ENCODE measurements at places on chromosomes 5 and 9. TPM values are rescaled to one million over a fixed set of nuclear protein-coding genes. Genes with fewer than 3 reads are reported as not detected.

ANXA1 gene
- 28.6 TPM for total RNA-seq

DNA sequence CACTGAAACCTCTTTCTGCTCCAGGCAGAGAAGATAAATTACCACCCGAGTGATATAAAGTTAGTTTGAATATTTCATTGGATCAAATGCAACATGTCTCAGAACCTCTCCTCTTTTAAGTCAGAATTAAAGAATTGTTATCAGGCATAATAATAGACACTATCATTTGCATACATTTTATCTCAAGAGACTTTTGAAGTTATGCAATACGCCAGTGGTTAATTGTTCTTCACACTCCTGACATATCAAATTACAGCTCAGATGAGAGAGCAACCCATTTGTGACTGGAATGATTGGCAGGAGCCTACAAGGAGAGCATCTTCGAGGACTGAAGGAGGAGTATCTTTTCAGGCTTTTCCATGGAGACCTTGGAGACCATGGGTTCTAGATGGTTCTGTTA lies 452.2 kb downstream of the KDM4C start:
- DNase-seq = no peak
- H3K4me3 ChIP-seq = no peak overlapping the region
- H3K27ac ChIP-seq = no peak overlapping the region
- H3K36me3 ChIP-seq = no peaks in the 10 kb centered on the region
- no peaks in the 10 kb centered on the region for H3K27me3 ChIP-seq

GRCh38 chr5:127839072-127839471 lies 135.9 kb downstream of the CCDC192 start:
- H3K27me3 ChIP-seq = no peaks in the 10 kb centered on the region
- H3K27ac ChIP-seq = no peak overlapping the region
- DNase-seq = no peak
- H3K36me3 ChIP-seq = no peaks in the 10 kb centered on the region
- H3K4me3 ChIP-seq = no peak overlapping the region

DNA sequence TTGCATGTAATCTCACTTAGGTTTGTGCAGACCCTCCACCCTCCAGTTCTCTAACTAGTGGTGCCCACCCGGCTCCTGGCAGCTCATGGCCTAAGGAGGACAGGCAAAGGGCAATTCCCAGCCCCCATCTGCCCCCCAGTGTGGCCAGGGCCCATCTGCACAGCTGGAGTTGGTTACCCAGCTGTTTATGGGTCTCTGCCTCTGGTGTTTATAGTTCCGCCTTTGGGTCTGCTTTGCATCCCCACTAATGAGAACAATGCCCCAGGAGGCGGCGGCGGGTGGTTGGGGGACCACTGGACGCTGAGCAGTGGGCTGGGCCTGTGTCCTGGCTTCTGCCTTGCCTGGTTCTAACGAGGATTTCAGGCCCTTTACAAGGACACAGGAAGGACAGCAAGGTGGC lies 62.4 kb downstream of the NDST1 start:
- no peak overlapping the region for H3K27ac ChIP-seq
- no peaks in the 10 kb centered on the region for H3K27me3 ChIP-seq
- H3K4me3 ChIP-seq = no peak overlapping the region
- H3K36me3 ChIP-seq = no peaks in the 10 kb centered on the region
- no peak for DNase-seq
- H3K4me1 ChIP-seq = no peaks in the 10 kb centered on the region

GRCh38 chr5:420632-421286 lies 22.2 kb upstream of the EXOC3 start:
- H3K4me3 ChIP-seq = no peak overlapping the region
- no peaks in the 10 kb centered on the region for H3K27me3 ChIP-seq
- no peaks in the 10 kb centered on the region for H3K4me1 ChIP-seq
- H3K36me3 ChIP-seq = no peaks in the 10 kb centered on the region
- no peak for DNase-seq

DNA sequence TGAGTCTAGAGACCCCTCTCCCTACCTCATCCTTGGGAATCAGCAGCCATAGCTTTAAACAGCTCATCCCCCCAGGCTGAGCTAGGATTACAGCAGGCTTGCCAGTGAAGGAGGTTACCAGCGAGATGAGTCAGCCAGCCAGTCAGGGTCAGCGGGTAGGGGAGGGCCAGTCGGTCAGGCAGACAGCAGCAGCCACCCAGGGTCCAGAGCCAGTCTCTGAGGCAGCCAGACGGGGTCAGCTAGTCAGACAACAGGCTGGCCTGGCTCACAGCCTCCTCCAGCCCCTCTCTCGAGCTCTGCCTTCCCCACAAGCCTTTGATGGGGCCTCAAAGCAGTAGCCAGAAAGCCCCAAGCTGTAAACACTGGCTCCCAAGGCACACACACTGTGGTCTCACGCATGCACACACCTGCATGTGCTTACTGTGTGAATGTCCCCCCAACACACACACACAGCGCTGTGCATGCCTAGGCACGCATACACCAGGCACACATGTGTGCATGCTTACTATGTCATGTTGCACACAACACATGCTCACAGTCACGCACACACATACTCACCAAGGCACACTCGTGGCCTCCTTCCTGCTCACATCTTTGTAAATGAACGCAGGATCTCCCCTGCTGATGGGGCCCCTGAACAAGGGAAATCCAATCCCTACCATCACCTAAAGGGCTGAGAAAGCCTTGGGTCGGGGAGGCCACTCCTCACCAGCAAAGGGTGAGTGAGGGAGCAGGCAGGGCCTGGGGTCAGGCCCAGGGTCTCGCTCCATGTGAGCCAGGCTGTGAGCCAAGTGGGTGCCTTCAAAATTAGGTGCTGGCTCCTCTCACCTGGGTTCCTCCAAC lies 28.2 kb upstream of the CPLX2 start:
- no peaks in the 10 kb centered on the region for H3K36me3 ChIP-seq
- no peak overlapping the region for H3K27ac ChIP-seq
- H3K4me1 ChIP-seq = no peaks in the 10 kb centered on the region
- peaks cover 3% of the 10 kb centered on the region for H3K27me3 ChIP-seq

SETX gene
- 60.2 TPM for total RNA-seq

GRCh38 chr9:70805949-70806348 lies 315.5 kb downstream of the TRPM3 start:
- no peaks in the 10 kb centered on the region for H3K27me3 ChIP-seq
- no peaks in the 10 kb centered on the region for H3K4me1 ChIP-seq
- H3K36me3 ChIP-seq = no peaks in the 10 kb centered on the region
- DNase-seq = no peak
- H3K27ac ChIP-seq = no peak overlapping the region

PCDHA4 gene
- total RNA-seq = 0.09 TPM

DNA sequence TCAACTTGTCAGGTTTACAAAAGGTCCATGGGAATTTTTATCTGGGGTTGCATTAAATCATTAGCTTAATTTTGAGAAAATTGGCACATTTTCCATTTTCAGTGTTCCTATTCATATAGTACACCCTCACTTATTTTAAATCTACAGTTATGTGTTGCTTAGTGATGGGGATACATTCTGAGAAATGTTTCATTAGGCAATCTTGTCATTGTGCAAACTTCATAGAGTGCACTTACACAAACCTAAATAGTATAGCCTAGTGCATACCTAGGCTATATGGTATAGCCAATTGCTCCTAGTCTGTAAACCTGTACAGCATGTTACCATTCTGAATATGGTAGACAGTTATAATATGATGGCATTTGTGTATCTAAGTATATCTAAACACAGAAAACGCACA lies 19.8 kb upstream of the FAM151B start:
- no peaks in the 10 kb centered on the region for H3K27me3 ChIP-seq
- H3K4me1 ChIP-seq = no peaks in the 10 kb centered on the region
- no peak overlapping the region for H3K4me3 ChIP-seq
- H3K27ac ChIP-seq = no peak overlapping the region
- peaks cover 24% of the 10 kb centered on the region for H3K36me3 ChIP-seq

DNA sequence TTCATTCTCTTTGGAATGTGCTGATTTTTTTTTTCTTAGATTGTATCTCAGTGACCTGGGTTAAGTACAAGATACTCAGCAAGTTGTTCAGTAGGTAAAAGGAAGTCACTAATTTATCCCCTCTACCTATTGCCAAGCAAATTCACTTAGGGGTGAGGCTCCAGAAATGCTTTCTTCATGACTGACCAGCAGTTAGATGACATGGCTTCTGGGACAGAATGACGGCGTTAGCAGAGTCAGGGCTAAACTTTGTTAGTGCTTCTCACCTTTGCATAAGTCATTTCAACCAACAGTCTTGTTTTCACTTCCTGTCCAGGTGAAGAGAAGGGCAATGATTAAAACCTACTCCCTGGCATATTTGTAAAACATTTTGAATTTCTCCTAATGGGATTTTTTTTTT lies 20.2 kb upstream of the MTAP start:
- no peaks in the 10 kb centered on the region for H3K4me1 ChIP-seq
- H3K36me3 ChIP-seq = no peaks in the 10 kb centered on the region
- no peak for DNase-seq
- peaks cover 7% of the 10 kb centered on the region for H3K27me3 ChIP-seq

JAK2 gene
- total RNA-seq = 21.5 TPM

GRCh38 chr5:36763454-36763853 lies 113.1 kb upstream of the NIPBL start:
- no peak overlapping the region for H3K4me3 ChIP-seq
- no peaks in the 10 kb centered on the region for H3K27me3 ChIP-seq
- H3K27ac ChIP-seq = no peak overlapping the region
- no peaks in the 10 kb centered on the region for H3K36me3 ChIP-seq
- no peaks in the 10 kb centered on the region for H3K4me1 ChIP-seq

DNA sequence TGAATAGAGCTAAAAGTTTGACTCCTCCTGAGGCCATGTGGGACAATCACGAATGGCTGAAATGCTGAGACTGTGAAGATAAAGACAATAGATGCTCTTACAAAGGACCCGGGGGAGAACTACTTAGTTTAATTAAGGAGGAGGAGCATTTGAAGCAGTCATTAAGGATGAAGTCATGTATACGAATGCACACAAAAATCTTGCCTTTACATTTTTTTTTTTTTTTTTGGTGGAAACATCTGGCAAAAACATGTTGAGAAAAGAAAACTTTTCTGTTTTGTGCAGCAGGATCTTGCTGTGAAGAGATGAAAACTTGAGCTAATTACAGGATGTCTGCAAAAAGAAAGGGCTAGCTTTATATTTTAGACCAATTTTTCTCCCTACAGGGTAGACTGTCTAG lies 42.3 kb upstream of the NR3C1 start:
- no peaks in the 10 kb centered on the region for H3K36me3 ChIP-seq
- no peak overlapping the region for H3K4me3 ChIP-seq
- no peak for DNase-seq
- no peak overlapping the region for H3K27ac ChIP-seq
- H3K27me3 ChIP-seq = no peaks in the 10 kb centered on the region
- no peaks in the 10 kb centered on the region for H3K4me1 ChIP-seq

GRCh38 chr9:18127499-18127875 lies 346.5 kb upstream of the ADAMTSL1 start:
- no peaks in the 10 kb centered on the region for H3K27me3 ChIP-seq
- H3K4me1 ChIP-seq = no peaks in the 10 kb centered on the region
- no peak overlapping the region for H3K27ac ChIP-seq

IFNA21 gene
- not detected for total RNA-seq

DNA sequence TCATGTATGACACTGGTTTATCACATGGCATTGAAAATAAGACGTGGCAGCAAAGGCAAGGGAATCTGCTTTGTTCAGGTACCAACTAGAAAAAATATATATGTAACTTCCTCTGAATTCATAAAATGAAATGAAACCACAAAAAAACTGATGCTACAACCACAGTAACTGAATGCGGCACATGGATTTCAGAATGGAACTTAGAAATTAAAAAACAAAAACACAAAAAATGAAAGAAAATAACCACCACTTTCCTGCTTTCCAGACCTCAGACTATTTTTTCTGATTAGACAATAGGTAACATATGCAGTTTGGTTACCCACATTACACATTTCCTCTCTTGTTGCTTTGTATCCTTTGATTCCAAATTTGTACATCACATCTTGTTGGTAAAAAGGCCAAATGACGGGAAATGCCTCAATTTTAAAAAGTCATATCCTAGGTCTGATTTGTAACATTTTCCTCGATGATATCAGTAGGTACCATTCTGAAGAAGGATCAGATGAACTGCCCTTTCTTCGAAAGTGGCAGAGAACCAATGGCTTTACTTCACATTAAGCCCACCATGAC lies 18.1 kb upstream of the PDCL start:
- H3K27me3 ChIP-seq = no peaks in the 10 kb centered on the region
- H3K4me3 ChIP-seq = no peak overlapping the region
- no peaks in the 10 kb centered on the region for H3K4me1 ChIP-seq

DNA sequence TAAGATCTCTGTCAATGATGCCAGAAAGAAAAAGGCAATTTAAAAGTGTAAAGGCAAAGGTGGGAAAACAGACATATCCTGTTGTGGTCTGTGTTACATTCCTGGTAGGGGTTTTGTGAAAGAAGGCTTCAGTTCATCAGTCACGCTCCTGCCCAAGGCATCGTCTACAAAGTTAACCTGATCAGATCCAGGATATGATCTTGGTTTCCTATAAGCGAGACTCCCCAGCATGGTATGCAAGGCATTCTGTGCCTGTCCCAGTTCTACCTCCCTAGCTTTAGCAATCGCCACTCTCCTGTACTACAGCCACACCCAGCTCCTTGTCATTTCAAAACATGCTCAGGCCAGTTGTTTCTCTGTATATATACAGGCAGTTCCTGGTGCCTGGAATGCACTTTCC lies 58.0 kb upstream of the PTPN3 start:
- H3K27me3 ChIP-seq = no peaks in the 10 kb centered on the region
- no peak overlapping the region for H3K4me3 ChIP-seq
- H3K4me1 ChIP-seq = no peaks in the 10 kb centered on the region
- H3K36me3 ChIP-seq = no peaks in the 10 kb centered on the region
- DNase-seq = no peak

CLIC3 gene
- 0.42 TPM for total RNA-seq

DNA sequence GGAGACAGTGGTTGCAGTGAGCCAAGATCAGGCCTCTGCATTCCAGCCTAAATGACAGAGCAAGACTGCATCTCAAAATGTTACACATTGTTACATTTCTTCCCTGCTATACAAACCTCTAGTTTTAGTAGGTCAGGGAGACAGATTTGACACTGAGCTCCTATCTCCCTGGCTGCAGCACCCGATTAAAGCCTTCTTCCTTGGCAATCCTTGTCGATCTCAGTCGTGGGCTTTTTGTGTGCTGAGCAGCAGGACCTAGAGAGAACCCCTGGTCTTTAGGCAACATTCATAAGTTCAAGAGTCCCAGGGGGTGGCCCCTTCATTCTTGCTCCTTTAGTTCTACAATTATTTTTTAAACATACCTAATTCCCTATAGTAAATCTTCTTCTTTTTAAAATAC lies 13.0 kb downstream of the SERINC5 start:
- no peaks in the 10 kb centered on the region for H3K27me3 ChIP-seq
- H3K4me1 ChIP-seq = peaks cover 17% of the 10 kb centered on the region
- H3K4me3 ChIP-seq = no peak overlapping the region

GRCh38 chr5:41906151-41906550 lies 2.0 kb downstream of the RIMOC1 start:
- H3K27me3 ChIP-seq = no peaks in the 10 kb centered on the region
- H3K36me3 ChIP-seq = peaks cover 31% of the 10 kb centered on the region
- H3K27ac ChIP-seq = no peak overlapping the region

DNA sequence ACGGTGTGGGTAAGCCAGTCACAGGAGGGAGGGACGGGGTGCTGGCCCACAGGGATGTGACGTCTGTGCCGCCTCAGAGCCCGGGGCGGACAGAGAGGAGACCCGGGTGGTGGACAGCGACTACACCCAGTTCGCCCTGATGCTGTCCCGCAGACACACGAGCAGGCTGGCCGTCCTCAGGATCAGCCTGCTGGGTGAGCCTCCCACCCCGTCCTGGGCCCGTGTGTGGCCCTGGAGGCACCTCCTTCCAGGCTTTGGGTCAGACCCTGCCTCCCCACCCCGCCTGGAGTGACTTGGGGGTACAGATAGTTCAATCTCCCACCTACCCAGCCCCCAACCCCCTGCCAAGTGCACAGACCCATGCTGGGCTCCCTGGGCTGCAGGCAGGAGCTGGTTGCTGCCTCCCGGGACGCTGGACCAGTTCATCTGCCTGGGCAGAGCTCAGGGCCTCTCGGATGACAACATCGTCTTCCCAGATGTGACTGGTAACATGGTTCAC lies 1.7 kb downstream of the LCN12 start:
- DNase-seq = no peak
- H3K36me3 ChIP-seq = no peaks in the 10 kb centered on the region
- no peaks in the 10 kb centered on the region for H3K27me3 ChIP-seq
- no peaks in the 10 kb centered on the region for H3K4me1 ChIP-seq
- H3K27ac ChIP-seq = no peak overlapping the region
